Fibroblast of skin of scalp (primary cell): ENCODE measurements at places on chromosomes 1 and 21.

DNA sequence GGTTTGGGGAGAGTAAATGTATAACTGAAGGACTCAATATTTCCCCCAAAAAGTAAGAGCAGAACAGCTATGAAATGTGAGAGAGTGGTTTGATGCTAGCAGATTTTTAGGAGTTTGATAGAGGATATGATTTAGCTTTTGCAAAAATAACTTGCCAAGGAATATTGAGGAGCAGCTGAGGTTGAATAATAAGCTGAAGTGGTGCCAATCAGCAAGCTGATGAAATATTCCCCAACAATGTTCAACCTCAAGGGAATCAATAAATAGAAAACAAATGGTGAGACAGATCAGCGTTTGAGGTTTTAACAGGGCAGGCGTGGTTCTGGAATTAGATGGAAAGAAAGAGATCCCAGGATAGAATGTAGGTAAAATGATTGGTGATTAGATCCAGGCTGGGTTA, 413.4 kb upstream of the ADAMTS5 start:
- DNase-seq: peak; percentile 35

DNA sequence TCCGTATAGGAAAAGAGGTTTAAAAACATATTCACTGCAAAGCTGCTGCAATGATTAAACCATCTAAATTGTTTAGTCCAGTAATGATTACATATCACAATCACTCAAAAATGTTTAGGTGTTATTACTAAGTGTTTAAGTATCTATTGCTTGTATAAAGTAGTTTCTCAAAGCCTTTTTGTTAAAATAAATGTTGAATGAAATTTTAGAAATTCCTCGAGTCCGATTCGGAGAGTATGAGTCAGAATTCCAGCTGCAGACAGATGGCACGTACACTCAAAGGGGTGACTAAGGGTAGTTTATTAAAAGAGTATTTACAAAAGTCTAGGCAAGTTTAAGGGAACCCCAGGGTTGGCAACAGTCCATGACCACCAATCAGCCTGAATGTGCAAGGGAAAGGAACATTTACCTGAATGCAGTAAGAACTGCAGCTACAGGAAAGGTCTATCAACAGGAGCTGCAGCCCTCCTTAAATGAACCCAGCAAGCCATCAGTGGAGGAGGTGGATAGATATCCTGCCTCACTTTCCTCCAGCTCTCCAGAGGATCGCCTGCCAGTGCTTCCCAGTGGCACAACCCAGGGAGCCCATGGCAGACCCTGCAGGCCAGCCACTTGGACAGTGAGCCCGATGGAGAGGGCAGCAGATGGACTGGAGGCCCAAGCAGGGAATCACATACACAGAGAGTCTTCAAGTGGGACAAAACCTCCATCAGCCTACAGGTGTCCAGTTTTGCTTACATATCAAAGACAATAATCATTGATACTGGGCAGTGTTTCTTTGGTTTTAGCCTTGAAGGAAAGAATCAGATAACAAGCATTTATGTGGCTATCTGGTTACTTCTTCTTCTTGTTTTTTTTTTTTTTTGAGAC, 92.1 kb upstream of the SLC44A3 start:
- DNase-seq: peak; percentile 95

GRCh38 chr1:232765542-232765941, 39.7 kb upstream of the MAP10 start:
- DNase-seq: no peak

- no peak for DNase-seq
Observed at GRCh38 chr1:48216313-48216712, 6.2 kb upstream of the SLC5A9 start.

DNA sequence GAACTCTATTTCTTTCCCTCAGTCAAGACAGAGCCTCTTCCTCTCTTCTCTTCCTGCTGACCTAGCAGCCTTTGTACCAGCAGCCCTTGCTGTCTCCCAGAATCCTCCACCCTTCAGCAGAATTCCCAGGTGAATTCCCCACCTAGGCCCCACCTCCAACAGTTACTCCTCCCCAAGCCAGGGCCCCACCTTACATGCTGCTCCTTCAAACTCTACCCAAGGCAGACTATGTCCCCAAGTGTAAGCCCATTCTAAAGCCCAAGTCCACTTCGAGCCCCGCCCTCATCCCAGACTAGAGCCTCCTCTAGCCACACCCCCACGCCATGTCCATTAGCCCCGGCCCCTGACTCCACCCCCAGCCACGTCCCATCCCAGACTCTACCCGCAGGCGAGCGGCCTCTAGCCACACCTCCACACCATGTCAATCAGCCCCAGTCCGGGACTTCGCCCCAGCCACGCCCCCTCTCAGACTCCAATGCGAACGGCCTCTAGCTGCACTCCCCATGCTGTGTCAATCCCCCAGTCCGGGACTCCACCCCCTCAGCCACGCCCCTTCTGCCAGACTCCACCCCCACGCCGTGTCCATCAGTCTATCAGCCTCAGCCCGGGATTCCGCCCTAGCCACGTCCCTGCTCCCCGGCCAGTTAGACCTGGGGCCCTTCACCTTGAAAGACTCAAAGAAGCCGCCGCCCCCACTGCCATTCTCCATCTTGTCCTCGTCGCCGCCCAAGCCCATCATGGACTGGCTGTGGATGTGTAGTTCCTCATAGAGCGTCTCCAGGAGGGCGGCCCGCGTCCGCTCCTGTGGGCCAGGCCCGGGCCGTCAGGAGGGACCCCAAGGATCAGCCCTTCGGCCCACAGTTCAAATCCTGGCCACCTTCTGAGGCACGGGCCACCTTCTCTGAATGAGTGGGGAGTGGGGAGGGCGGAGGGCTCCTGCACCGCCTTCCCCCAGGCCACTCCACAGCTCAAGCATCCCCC, 61.3 kb downstream of the RAP1GAP start:
- peak; percentile 80 for DNase-seq

GRCh38 chr1:199918196-199918769, 109.2 kb upstream of the NR5A2 start:
- DNase-seq: no peak

DNA sequence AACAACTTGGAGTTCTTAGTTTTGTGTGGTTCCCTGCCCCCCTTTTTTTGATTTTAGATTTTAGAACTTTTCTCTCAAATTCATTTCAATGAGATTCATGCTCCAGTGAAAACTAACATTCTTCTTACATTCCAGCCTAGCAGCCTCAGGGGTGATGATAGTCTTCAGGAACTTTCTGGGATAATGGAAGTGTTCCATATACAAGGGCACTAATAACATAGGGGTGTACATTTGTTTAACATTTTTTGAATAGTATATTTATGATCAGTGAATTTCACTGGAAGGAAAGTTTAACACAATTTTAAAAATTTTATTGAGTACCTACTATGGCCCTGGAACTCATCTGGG, 61.4 kb upstream of the ZNF648 start:
- peak; percentile 53 for DNase-seq
